ENCODE measurements at places on chromosomes 4 and X.

- DNase-seq = no peak
Measured at GRCh38 chrX:18721683-18722499, 14.4 kb downstream of the PPEF1 start.

DNA sequence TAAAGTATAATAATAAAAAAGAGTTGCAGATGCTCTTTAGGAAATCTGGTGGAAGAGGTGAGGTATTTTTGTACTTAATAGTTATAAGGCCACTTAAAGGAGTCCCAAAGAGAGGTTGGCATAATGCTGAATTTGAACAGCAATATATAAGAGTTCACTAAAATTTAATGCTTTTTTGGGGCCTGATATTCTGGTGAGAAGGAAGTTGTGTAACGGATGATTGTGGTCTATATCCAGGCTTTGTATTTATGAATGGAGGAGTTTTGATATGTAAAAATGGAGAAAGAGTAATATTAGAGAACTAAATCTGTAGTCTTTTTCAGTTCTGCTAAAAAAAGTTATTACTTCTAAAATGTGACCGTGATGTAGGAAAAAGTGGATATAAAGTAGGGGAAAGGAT lies 20.4 kb downstream of the BMP2K start:
- DNase-seq = no peak

DNA sequence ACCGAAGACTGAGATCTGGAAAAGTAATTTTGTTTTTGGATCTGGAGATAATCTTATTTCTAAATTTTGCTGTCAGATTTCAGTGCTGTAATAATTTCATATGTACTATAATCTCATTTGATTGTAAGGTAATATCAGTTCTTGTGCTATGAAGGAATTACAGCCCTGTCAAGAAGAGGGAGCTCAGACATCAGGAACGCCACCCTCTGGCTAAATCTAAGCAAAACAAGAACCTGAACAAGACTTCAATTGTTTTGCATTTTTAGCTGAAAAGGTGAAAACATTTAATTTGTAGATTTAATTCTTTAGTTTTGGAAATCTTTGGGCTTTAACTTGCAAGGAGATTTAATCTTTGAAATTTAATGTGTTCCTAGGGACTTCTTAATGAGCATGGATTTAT lies 525.4 kb upstream of the HS3ST1 start:
- DNase-seq = no peak

- no peak for DNase-seq
Measured at GRCh38 chrX:119067023-119067739, 5.6 kb upstream of the CT47C1 start.

- DNase-seq = no peak
Measured at GRCh38 chrX:13699183-13699826, 10.4 kb downstream of the RAB9A start.

GRCh38 chr4:82053396-82053795 lies 320.4 kb downstream of the HNRNPD start:
- DNase-seq = no peak

GRCh38 chr4:184655889-184656869 lies 6.6 kb downstream of the PRIMPOL start:
- no peak for DNase-seq

- DNase-seq = no peak
Measured at GRCh38 chrX:3549411-3549911, 164.0 kb downstream of the PRKX start.

DNA sequence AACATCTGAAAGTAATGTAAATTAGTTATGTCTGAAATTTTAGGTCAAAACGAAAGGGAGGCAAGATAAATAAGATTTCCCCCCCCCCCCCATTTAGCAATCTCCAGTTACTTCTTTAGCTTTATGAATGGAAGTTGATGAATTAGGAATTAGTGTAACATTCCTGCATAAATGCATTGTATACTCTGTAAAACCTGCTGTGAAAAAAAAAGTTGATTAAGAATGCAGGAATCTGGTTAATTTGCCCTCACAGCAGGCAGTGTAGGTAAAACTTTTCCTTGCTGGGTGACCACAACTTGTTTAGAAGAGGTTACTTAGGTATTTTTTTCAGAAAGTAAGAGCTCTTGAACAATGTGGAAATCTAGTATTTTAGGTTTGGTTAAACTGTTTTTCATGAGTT lies 15.3 kb downstream of the LARP7 start:
- no peak for DNase-seq

- no peak for DNase-seq
Measured at GRCh38 chr4:116387937-116388474, 697.4 kb downstream of the TRAM1L1 start.

GRCh38 chr4:117084866-117085701 lies at the start of gene TRAM1L1:
TRAM1L1 (minus strand) TSS chr4:117085576; CDS start chr4:117085393, 183 bp downstream.
- DNase-seq = no peak

DNA sequence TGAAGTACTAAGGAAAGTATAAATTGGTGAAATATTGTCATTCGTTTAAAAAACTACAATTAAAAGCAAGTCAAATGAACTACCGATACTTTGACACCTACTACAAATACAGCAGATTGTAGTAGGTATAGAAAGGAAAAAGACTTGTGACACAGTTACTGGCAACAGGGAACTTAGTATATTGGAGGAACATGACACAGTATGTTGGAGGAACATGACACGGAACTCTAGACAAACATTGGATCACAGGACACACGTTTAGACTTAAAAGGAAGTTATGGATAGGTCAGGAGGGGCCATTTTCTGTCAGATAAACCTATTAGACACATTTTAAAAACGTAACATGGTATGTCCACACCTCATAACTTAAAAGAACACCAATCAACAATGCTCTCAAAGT lies 132.5 kb downstream of the APBB2 start:
- DNase-seq = no peak

- no peak for DNase-seq
Measured at GRCh38 chr4:33226133-33226532, 2506.0 kb downstream of the PCDH7 start.

DNA sequence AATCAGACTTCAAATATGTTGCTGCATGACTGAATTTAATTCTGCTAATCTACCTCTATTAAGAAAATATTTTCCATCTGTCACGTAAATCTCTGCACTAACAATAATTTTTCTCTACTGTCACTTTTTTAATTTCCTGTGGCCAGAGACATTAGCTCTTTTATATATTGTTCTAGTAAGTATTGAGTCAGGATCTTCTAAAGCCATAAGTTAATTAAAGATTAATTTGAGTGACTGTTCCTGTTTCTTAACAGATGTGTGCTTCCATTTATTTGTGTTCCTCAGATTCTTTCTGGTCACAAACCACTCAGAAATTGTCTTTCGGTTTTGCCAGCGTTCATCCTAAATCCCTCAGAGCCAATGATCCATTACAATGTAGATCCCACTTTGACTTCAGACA lies 2.4 kb upstream of the SMR3B start:
- DNase-seq = no peak

DNA sequence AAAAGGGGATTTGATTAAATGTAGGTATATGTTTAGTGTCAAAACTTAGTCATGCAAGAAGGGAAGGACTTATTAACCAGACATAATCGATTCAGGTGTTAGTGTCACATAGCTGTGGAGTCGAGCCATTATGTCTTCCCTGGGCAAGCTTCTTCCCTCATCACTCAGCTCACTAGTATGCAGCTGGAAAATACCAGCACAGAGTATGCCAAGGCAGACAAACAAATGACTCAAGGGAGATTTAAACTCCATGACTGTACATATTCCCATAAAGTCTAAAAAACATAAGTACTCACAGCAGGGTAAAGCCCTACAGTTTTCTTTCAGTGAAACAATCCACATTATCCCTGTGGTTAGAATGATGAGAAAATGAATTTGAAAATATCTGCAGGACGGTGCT lies 304.5 kb downstream of the CBLL2 start:
- DNase-seq = no peak

Measured in stimulated activated CD8-positive, alpha-beta memory T cell treated with anti-CD3 and anti-CD28 coated beads, Interleukin-2, amount 100 ng/mL, for 1 hour (primary cell).